ENCODE measurements at places on chromosomes 5 and 9.

GRCh38 chr9:69468380-69468779 is 143.4 kb downstream of the ENTREP1 start:
- DNase-seq = no peak

DNA sequence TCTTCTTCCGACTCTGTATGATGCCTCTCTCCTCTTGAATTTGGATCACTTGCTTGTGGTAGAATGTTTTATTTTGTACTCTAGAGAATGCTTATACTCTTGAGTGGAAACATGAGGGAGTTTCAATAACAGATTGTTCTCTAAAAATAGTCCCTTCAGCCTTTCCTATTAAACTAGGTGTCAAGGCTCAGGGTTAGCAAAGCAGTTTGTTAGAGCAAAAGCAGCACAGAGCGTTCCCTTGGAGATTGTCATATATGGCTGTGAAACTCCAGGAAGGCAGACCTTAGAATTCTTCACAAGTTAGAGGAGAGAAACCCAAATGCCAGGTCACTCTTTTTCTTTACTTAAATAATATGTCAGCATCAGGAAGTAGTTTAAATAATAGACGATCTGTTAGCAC is 33.0 kb downstream of the MAMDC2 start:
- no peak for DNase-seq

DNA sequence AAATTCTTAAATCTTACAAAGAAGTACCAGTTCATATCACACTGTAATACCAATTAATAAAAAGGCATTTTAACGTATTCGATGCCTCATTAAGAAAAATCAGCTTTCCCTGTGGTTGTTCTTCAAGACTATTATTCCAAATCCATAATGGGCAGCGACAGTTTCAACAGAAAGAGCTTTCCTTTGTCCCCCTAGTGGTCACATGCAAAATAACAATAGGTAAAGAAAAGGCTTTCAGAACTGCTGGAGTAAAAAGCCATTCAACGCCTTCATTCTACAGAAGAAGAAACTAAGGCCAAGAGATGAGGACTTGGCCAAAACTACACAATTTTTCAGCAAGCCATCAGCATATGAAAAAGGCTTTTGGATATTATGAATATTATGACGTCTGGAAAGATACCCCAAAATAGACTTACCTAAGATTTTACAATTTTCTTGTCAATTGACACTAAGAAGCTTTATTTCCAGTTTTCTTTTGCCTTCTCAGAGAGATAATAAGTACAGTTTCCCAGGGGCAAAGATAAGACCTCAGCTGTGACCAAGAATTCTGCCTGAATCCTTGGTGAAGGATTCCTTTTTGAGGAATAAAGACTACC is 6.7 kb upstream of the CDH6 start:
- no peak for DNase-seq

GRCh38 chr9:134433909-134434882 is 107.9 kb downstream of the RXRA start:
- DNase-seq = no peak

DNA sequence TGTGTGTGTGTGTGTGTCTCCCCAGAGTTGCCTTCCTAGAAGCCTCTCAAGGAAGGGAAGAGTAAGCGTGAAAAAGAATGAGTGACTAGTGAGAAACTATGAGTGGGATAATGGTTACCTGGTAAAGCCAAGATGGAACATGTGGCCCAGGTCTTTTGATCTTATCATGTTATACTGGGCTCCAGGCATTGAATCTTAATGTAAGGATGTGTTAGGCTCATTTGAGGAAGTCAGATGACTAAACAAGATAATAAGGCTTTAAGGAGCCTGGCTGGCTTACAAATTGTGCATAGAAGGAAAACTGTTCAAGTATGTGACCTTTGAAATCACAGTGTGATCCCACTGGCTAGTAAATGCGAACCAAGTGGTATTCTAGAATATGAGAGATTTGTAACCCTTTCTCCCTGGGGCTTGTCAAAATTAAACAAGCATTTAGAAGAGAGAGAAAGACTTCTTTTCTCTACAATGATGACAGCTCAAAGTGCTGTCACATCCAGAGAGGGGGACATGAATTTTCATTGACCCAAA is 29.9 kb upstream of the HMHB1 start:
- DNase-seq = no peak

DNA sequence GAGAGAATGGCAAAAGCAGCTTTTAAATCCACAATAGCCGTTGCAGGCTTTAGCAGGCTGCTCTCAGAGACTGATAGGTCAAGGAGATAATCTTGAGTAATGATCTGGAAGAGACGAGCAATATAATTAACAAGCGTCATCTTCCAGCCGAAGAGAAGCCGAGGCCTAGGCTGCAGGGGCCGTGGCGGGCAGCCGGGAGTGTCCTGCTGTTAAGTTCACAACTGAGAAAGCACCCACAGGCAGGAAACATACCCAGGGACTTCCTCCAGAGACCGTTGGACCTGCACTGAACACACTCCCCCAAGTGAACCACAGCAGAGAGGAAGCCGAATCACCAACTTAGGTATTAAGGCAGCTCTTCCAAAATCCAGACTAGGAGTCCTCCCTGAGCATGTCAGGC is 182.3 kb downstream of the IRX2 start:
- no peak for DNase-seq

DNA sequence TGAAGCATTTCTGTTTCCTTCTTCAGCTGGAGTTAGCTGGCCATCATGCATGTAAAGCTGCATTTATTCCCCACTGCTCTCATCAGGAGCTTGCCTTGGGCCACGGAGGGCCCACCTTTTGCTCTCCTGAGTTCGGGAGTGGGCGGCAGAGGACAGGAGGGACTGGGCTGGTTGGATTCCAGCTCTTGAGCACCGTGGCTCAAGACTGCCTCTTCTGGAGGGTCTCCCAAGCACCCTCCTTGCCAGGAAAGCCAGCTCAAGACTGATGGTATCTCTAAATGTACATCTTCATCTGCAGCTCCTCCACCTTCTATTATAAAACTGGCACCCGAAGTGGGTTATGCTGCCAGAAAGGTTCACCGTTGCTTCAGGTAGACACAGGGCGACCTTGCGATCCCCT is 399.6 kb upstream of the IRX1 start:
- DNase-seq = no peak

DNA sequence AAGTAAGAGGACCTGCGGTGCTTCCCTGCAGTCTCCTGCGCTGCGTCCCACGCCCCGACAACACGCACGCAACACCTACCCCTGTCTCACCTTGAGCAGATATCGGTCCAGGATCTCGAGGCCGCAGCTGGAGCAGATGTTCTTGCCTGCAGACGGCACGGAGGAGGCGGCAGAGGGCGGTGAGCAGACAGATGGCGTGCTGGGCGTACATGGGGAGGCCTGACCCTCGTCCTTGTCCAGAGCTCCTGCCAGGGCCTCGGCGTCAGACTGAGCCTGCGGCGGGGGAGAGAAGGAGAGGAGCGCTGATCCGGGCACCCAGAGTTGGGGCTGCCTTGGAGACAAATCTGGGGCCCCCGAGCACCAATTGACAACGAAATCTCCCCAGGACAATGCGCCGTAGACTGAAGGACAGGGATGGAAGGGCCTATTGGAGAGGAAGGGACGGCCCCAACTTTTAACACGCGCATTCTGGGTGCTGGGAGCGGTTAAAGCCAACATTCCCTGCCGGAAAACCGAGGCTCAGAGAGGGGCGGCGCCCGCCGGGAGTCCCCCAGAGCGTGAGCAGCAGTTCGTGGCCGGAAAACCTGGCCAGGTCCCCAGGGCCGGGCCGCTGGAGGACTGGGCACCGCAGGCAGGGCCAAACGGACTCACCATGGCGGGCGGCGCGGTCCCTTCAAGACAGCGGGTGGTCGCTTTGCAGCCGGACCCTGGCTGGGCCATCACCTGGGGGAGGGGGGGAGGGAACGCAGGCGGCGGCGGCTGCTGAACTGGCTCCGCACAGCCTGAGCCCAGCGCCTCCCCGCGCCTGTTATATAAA is 1.8 kb downstream of the LHX6 start:
- DNase-seq = no peak

GRCh38 chr5:17802256-17802655 is 168.0 kb downstream of the TAF11L14 start:
- DNase-seq = no peak

DNA sequence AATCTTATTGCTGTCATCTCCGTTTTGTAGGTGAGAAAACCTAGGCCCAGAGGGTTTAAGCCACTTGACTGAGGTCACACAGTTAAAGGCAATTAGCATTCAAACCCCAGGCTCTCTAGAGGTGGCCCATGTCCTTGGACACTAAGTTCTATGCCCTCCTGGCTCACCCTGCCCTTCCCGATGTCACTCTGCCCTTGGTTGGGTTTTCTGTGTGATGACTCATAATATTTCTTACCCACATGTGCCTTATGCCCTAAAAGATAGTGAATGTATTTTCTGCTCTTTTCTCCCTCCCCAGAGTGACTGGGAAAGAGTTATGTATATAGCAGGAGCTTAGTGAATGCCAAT is 174.5 kb upstream of the PITX1 start:
- no peak for DNase-seq

GRCh38 chr5:57889558-57889957 is 406.9 kb upstream of the ACTBL2 start:
- DNase-seq = no peak

GRCh38 chr5:155546075-155546474 is 532.5 kb downstream of the KIF4B start:
- no peak for DNase-seq

DNA sequence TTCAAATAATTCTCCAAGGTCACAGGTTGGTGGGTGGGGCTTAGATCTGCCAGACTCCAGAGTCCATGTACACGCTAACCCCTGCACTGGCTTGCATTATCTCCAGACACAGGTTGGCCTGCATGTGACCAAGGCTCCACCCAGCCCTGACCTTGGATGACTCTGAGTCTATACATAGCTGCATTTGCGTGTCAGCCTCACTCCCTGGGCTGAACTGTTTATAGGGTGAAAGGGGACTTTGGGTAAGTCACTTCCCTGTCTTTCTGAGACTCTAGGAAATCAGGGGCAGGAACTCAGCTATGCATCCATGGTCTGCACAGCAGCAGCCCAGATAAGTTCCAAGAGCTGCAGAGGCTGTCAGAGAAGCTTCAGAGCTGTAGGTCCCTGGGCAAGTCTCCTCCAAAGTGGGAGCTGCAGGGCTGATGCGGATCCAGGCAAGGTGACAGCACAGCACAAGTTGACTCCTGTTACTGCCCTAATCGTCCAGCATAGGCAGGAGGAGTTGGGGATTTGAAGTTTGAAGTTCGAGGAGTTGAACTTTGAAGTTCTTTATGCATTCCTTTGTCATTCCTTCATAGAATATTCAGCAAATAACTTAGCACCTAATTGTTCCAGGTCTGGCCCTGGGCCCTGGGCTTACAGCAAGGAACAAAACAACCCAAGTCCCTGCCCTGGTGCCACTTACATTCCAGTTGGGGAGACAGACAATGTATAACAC is 53.4 kb downstream of the SLC22A5 start:
- DNase-seq = no peak

- DNase-seq = no peak
Measured at GRCh38 chr5:79694652-79695051, 5.0 kb downstream of the CMYA5 start.

- no peak for DNase-seq
Measured at GRCh38 chr5:134427540-134428041, 15.9 kb upstream of the CDKN2AIPNL start.

DNA sequence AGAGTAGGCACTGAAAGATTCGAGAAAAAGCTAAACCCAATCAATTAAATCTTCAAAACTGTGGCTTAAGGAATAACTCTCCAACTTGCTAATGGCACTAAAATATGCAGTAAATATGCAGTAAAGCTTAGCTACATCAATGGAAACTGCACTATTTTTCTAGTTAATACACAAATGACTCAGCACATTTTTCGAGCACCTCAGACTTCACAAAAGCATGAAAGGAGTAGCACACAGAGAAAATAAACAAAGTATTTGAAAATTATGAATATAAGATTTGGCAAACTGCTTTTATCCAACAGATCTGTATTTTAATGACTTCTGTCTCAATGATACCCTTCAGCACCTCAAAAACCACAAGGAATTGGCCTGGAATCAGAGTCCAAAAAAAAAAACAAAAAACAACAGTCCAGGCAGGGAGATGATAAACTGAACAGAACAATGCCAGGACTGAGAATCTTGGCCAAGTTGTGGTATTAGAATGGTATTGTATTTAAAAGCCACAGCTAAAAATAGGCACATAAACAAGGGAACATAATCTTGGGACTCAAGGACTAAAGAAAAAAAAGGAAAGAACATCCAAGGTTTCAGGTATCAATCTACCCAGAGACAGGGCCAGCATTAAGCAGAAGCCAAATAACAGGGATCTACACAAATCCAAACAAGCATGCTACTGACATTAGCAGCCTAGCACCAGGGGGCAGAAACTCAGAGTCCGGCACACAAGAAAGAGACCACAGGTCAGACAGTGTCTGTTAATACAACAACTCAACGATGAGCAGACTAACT is 21.4 kb downstream of the TMEM245 start:
- no peak for DNase-seq

- no peak for DNase-seq
Measured at GRCh38 chr5:76819851-76820525, 1.2 kb downstream of the F2RL1 start.

GRCh38 chr5:33601881-33602280 is 161.1 kb downstream of the TARS1 start:
- DNase-seq = no peak

GRCh38 chr5:157513182-157513581 is 53.2 kb downstream of the NIPAL4 start:
- DNase-seq = no peak

- no peak for DNase-seq
Measured at GRCh38 chr5:145178641-145179523, 656.3 kb downstream of the PRELID2 start.

DNA sequence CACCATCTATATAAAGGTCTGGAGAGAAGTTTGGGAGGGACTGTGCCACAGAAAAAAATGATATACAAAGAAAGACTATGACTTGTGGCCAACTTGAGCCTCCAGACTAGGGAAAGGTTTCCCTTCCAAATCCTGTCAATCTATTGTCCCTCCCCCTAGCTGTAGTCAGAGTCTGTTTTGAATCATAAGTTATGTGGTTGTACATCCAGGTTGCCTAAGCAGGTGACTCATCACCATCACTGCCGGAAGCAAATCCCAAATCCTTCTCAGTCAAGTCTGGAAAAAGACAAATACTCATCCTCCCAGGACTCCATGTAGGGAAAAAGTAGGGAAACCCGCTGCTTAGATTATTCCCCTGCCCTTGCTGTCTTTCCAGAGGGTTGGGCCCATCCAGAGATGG is 235.7 kb downstream of the CDK5RAP2 start:
- DNase-seq = no peak

- no peak for DNase-seq
Measured at GRCh38 chr5:169050636-169051035, 250.3 kb downstream of the SLIT3 start.

- no peak for DNase-seq
Measured at GRCh38 chr9:73153793-73154227, 2.1 kb downstream of the ANXA1 start.

All from GOT3 (cell line).